Activated CD8-positive, alpha-beta memory T cell treated with anti-CD3 and anti-CD28 coated beads for 1 hour (primary cell): ENCODE measurements at places on chromosomes 1 and 21.

DNA sequence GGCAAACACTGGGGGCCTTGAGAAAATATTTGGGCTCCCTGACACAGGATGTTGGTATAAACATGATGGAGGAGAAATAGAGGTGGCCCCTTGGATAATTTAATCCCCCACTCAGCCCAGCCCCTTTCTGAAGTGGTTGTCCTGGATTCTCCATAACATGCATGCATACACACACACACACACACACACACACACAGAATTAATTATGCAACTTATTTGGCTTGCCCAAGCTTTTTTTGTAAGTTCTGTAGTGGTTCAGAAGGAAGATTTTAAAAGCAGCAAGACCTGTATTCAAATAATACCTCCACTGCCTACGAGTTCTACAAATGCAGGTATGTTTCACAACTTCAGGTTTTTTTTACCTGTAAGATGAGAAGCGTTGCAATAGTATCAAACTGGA is 15.0 kb downstream of the ATF3 start:
- DNase-seq: no peak

DNA sequence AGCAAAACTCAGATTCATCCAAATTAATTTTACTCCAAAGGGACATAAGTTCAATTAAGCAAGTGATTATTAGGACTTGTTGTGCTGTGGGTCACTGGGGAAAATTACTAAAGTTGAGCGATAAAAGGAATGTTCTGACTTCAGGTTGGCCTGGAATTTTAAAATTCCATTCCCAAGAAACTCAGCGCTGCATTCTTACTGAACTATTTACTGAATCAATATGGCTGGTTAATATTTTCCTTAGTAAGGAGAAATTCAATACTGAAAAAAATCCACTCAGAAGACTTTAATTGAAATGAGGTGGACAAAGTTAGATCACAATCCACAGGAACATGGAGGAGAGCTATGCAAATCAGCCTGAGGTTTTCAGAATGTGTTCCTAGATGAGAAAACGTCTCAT is 578.9 kb upstream of the NR5A2 start:
- no peak for DNase-seq

GRCh38 chr1:16903458-16903796 is 7.6 kb downstream of the RNU1-2 start:
- DNase-seq: no peak

DNA sequence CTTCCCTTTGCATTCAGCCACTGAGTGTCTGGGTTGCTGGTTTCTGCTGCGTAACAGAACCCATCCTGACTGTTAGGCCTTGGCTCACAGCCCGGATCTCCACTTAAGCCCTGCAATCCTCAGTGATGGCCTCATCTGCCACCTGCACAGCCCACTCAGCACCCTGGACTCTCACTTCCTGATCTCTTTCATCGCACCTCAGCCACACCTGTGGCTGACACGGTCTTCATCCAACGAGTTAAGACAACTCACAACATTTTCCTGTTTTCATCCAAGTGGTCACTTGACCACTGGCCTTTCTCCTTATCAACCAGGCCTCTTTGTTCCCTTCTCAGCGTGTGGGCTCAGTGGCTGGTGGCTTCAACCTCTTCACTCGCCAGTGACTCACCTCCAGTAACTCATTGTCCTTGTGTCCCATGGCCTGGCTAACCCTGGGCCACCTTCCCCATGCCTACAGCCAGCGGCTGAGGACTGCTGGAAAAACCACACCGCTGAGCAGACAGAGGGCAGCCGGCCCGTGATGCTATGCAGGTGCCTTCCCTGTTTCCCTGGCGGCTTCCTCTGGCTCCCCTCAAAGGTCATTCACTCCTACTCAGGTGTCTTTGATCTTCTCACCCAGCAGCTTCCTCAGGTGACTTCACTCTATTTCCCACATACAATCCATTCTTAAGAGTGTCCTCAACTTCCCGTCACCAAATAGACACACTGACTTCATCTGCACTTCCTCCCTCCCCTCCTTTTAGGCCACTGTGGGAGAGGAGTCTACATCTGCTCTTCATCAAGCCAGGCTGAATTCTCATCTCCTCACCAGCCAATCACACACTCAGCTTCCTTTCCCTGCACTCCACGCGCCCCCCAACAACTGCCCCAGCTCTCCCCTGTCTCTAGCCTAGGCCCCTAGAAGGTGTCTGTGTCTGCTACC is 19.9 kb upstream of the EDN2 start:
- DNase-seq: no peak

DNA sequence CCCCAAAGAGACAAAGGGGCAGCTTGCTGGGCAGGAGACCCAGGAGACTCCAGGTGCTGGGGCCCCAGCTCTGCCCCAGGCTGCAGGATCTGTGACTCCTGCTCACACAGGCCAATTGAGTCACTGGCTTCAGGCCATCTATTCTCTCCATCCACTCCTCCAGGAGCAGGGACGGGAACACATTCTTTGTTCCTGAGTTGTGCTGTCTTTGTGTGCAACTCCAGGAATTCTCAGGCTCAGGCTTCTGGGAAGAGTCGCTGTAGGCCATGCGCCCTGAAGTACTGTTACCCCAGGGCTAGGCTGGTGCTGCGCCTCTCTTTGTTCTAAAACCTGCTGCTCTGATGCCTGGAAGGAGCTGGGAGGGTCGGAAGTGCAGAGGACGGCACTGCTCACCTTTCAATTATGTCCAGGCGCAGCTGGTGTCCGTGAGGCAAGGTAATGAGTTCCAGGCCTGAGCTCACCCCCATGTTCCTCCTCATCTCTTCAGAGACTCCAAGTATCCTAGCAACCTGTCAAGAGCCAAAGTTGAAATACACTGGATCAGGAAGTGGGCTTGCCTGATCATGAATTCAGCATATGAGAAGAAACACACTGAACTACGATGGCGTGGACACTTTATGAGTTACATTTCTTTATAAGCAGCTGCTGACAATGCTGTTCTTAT is 105.9 kb downstream of the BCAR3 start:
- DNase-seq: no peak

GRCh38 chr1:63813829-63814277 is 40.0 kb downstream of the ROR1 start:
- no peak for DNase-seq

- no peak for DNase-seq
Measured at GRCh38 chr21:42257091-42257765, 38.3 kb downstream of the ABCG1 start.
